Activated T-helper 1 cell treated with Interleukin-2 at 50 U/mL for 16 hours (primary cell): ENCODE measurements at places on chromosomes 6 and 20.
A peak's percentile ranks its signal among the peaks of the same experiment; 100 is the strongest.

GRCh38 chr6:141244366-141244765, 888.4 kb upstream of the GJE1 start:
- DNase-seq, result no peak

DNA sequence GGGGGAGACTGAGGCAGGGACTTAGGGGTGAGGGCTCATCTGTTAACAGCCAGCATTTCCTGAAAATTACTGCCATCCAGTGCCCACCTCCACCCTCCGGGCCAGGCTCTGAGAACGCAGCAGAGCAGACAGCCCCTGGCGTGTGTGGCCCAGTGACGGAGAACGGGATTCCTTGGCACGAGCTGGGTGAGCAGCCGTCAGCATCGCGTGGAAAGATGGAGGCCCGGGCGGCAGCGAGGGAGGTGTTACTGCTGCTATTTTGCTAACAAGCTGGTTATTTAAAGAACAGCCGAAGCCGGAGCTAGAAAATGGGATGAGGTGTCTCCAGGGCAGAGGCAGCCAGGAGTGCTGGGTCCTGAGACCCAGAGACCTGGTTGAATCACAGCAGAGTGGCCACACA, 62.7 kb downstream of the DLGAP4 start:
- no peak for DNase-seq

- DNase-seq, result no peak
These were observed 96.0 kb downstream of the CEBPB start for GRCh38 chr20:50286609-50287008.

- no peak for DNase-seq
These were observed 3.0 kb upstream of the IL17A start for GRCh38 chr6:52183131-52183713.

DNA sequence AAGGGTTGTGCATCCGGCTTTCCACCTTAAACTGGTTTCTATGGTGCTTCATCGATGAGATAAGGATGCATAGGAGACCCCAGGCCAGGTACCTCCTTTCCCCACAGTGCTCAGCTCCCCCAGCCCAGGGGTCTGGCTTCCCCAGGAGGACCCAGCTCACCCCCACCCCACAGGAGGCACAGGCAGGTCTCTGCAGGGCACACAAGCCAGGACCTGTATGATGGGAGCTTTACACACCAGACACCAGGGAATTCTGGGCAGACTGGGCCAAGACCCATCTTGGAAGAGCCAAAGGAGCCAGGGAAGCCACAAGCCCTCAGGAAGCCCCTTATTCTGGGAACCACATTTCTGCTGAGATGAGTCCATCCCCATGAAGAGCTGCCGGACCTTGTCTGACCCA, 29.6 kb downstream of the UBD start:
- DNase-seq, result no peak

DNA sequence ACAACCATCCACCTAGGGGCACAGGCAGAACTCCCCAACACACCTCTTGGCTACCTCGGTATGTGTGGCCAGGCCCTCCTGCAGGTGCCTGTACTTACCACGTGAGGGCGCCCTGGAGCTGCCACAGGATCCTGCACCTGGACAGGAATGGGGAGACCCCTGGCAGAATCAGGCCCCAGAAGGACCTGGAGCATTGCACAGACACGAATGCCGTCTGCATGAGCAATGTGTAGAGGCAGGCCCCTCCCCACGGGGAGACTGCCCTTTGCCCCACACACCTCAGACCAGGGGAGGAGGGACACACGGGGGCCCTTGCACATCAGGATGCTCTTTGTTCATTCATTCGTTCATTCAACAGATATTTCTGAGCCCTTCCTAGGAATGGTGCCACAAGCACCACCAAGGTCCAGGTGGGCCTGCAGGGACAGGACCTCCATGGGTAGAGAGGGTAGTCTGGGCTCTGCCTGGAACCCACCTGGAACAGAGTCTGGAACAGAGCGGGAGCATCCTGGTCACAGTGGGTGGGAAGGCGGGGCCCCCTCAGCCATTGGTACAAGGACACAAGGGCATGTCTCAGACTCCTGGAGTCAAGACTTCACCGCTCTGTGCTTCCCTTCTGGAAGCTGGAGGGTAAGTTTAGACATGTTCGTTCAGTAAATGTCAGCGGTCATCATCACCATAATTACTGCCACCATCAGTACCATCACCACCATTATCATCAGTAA, 32.3 kb downstream of the YTHDF1 start:
- DNase-seq, result no peak

GRCh38 chr6:7138046-7138531, 30.3 kb downstream of the RREB1 start:
- DNase-seq, result no peak

DNA sequence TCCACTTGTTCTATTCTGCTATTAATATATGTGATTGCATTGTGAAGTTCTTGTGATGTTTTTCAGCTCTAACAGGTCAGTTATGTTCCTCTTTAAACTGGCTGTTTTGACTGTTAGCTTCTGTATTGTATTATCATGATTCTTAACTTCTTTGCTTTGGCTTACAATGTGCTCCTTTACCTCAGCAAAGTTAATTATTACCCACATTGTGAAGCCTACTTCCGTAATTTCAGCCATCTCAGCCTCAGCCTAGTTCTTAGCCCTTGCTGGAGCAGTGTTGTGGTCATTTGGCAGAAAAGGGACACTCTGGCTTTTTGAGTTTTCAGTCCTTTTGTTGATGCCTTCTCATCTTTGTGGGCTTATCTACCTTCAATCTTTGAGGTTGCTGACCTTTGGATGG, 440.2 kb downstream of the TBC1D32 start:
- no peak for DNase-seq

GRCh38 chr6:98136333-98136732, 698.0 kb upstream of the POU3F2 start:
- DNase-seq, result no peak

DNA sequence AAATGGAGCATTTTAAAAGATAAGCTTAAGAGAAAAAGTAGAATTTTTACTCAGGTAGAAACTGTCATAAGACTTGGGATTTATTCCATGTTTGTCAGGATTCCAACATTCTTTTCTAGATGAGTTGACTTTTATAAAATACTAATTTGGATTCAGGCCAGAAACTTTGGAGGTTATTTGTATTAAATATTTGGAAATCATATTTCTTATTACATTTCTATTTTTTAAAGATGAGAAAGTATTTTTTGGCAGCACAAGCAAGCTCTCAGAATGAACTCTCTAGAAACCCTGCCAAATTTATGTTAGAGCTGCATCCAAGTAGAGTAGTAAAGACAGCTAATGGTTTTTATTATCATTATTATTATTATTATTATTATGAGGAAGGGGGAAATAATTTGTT, 1014.9 kb upstream of the GJE1 start:
- DNase-seq, result no peak

DNA sequence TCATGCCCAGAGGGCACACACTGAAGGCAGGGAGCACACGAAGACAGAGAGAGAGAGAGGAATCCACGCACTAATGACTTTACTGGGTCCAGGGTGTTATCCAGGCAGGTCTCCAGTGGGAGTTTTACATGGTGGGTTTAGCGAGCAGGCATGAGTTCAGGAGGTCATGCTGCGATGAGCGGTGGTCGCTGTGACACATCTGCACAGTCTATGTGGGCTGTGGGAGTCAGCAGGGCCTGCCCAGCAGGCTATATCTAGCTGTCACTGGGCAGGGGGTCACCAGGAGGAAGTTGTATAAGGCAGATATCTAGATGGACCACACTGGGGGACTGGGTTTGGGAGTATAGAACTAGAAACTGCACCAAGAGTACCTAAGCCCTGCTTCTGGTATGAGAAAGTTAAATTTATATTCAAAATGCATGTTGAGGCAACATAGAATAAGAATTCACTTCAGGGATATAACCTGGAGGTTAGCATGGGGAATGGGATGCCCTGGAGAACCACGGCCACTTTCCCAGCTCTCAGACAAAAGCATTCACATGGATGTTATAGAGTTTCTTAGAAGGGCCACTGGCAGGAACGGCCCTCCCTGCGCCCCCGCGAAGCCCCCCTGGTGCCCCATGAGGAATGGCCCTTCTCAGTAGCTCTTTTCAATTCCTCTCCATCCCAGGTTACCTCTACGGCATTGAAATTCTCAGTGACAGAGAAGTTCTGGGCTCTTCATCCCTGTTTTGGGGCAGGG, 113.9 kb downstream of the RNF144B start:
- DNase-seq, result no peak

DNA sequence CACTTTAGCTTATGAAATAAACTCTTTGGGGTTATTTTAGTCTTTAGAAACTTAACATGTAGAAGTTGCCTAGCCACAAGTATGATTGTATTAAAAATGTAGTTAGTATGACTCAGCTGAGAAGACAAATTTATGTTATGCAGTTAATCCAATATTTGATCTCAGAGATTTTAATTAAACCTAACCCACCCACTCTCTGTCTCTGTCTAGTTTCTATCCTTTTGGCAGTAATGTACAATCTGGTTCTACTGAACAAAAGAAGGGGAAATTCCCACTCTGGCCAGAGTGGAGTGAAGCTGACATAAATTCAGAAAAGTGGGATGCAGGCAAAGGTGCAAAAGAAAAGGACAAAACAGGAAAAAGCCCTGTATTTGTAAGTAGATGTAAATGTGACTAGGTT, 36.4 kb downstream of the ADGB start:
- DNase-seq, result no peak

GRCh38 chr20:50246367-50247195, 56.0 kb downstream of the CEBPB start:
- DNase-seq, result no peak

DNA sequence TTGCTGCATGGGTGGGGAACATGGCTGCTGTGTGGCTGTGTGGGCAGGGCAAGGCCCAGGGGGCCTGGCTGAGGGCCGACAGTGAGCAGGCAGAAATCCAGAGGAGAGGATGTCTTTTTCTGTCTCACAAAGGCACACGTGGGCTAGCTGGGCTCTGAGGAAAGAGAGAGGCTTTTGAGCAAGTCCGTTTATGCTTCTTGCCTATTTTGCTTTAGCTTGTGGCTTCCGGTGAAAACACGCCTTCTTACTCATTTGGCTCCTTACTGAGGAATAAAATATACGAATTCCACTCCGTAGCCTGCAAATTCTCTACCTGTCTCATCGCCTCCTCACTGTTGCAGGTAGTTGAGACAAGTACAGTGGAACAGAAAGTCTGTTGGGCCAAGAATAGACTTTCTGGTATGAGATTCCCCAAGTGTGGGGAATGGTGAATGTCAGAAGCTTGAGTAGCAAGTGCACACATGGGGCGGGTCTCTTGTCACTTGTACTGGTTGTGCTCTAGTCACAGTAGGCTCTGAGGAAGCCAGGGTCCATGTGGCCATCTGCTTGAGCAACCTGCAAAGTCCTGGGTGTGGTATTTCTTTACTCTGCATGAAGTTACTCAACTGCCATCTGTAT, 28.4 kb downstream of the WRNIP1 start:
- DNase-seq, result no peak

GRCh38 chr20:45487231-45487635, 17.7 kb downstream of the WFDC2 start:
- DNase-seq, result no peak

GRCh38 chr6:18388271-18388670, 1.1 kb downstream of the RNF144B start:
- DNase-seq, result no peak

DNA sequence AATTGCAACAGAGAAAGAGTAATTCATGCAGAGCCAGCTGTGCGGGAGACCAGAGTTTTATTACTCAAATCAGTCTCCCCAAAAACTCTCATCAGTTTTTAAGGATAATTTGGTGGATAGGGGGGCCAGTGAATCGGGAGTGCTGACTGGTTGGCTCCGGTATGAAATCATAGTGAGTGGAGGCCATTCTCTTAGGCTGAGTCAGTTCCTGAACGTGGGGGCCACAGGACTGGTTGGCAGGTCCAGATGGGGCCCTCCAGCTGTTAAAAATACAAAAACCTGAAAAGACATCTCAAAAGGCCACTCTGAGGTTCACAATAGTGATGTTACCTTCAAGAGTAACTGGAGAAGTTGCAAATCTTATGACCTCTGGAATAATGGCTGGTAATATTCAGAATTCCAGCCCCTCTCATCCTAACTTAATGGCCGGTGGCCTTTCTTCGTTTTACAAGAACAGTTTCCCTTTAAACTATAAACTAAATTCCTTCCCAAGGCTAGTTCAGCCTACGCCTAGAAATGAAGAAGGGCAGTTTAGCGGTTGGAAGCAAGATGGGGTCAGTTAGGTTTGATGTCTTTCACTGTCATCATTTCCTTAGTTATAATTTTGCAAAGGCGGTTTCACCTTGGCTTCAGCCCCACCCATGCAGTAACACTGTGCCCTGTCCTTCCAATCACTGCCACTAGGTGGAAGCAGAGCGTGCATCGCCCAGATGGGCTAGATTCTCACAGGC, 6.8 kb upstream of the MICA start:
- peak; percentile 70 for DNase-seq

GRCh38 chr20:7333841-7334240, 566.4 kb downstream of the BMP2 start:
- no peak for DNase-seq

- no peak for DNase-seq
These were observed 3.1 kb downstream of the NCOA7 start for GRCh38 chr6:125793863-125794262.

DNA sequence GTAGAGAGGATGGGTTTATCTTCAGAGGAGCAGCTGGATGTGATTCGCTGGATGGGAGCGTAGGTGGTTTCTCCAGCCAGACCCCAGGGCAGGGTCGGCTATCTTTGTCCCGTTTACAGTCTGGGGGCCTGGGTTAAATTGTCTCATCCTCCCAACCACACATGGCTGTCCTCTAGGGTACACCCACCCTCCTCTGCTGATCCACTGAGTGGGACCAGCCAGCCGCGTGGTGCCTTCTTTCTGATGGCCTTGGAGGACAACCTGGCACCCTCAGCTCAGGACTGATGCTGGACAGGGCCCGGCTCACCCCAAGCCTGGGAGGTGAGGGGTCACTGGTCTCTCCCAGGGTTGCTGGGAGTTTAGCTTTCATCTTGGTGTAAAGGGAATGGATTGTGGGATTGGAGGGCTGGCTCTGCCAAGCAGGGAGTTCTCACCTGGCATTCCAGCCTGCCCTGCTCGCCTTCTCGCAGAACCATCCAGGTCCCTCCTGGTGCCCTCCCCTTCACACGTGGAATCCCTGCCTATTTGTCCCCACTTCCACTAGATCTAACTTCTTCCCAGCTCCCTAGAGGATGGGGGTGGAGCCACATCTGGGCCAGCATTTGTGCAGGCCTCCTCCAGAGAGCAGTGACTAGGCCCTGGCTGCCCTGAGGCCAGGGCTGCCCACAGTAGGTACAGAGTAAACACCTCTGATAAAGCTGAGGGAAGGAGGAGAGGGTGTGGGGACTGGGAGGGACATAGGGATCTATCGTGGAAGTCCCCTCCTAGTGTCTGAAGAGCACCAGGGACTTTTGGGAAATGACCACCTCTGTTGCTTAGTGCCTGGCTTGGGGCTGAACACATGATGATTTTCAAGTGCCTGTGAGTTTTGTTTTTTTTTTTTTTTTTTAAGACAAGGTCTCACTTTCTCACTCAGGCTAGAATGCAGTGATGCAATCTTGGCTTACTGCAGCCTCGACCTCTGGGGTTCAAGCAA, 1.6 kb downstream of the ITPR3 start:
- no peak for DNase-seq

GRCh38 chr20:10846766-10847165, 173.0 kb upstream of the JAG1 start:
- no peak for DNase-seq
